ENCODE measurements at places on chromosomes 5 and 9.

DNA sequence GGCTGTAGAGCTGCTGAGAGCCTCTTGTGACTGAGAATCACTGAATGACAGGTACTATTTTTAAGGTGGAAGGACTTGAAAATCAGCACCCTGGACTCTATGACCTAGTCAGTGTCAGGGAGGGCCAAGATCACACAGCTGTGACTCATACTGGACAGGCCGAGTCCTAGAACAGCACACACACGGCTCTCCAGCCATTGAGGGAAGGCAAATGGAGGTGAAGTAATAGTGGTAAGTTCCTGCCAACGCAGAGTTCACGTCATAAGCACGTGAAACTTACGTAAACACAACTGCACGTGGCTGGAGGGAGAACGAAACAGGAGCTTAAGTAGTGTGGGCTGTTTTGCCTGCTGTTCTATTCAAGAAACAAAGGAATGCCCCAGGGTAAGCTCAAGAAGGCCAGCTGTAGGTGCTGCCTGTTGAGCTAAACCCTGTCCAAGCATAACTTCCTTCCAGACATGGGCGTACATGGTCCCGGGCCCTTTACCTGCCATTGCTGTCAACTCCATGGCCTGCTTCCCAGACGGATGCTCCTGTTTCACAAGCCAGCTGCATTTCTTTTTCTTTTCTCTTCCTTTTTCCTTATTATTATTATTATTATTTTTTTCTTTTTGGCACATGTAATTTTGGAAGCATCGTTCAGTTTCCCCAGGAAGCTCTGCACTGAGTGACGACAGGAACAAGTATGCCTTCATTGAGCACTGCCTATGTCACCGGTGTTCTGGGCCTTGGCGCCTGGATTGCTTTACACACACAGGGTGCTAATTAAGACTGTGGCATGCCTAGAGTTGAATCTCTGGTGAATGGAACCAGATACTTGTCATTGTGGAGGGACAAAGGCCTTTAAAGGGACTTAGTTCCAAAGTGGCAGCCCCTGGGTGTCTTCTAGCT is 10.2 kb upstream of the LCP2 start:
- DNase-seq: no peak

GRCh38 chr5:5271786-5272321 is 131.7 kb downstream of the ADAMTS16 start:
- no peak for DNase-seq

- no peak for DNase-seq
Measured at GRCh38 chr9:17509151-17509550, 69.7 kb upstream of the SH3GL2 start.

GRCh38 chr9:100700689-100701318 is 122.9 kb downstream of the CAVIN4 start:
- DNase-seq: no peak

DNA sequence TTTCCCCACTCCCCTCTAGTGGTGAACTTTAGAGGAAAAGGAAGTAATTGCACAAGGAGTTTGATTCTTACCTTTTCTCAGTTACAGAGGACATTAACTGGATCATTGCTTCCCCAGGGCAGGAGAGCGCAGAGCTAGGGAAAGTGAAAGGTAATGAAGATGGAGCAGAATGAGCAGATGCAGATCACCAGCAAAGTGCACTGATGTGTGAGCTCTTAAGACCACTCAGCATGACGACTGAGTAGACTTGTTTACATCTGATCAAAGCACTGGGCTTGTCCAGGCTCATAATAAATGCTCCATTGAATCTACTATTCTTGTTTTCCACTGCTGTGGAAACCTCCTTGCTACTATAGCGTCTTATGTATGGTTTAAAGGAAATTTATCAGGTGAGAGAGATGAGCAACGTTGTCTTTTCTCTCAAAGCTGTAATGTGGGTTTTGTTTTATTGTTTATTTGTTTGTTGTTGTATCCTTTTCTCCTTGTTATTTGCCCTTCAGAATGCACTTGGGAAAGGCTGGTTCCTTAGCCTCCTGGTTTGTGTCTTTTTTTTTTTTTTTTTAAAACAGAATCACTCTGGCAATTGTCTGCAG is 25.3 kb downstream of the SLC22A5 start:
- no peak for DNase-seq

- no peak for DNase-seq
Measured at GRCh38 chr9:19885608-19886007, 96.8 kb upstream of the SLC24A2 start.

All from GM06990 (cell line).